Activated CD4-positive, alpha-beta T cell treated with anti-CD3 and anti-CD28 coated beads, Interleukin-2, amount 10 ng/mL, durations not matched to agents 7 days and 5 days (primary cell): ENCODE measurements at places on chromosomes 4 and X.

- DNase-seq = no peak
These were observed 21.1 kb upstream of the MAP7D3 start for GRCh38 chrX:136272325-136272724.

DNA sequence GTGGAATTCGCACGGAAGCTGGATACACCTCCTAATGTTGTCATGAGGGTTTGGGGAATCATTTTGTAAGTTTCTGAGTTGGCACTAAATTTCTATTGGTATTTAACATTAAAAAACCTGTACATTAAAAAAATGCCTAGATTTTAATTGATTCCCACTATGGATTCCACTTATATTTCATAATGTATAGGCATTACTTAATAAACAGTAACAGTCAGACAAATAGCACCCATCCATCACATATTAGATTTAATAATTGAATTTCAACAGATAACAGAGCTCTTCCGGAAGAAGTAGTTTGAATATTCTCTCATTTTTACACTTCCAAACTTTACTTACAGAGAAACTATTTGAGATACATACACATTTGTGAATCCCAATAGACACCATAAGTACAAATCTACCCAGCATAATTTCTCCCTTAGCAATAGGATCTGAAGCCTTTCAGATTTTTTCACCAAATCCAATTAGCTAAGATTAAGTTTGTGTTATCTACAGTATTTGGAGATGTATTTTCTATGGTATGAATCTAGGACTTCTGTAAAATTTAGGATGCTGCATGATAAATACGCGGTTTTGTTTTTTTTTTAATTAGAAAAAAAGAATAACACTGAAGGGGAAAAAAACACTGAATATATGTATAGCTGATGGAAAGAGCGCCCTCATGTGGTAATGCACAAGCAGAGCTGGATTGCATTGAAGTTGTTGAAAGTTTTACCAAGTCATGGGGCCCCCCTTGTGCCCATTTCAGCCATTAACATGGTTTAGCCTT is 12.2 kb upstream of the ODAM start:
- peak; percentile 34 for DNase-seq

DNA sequence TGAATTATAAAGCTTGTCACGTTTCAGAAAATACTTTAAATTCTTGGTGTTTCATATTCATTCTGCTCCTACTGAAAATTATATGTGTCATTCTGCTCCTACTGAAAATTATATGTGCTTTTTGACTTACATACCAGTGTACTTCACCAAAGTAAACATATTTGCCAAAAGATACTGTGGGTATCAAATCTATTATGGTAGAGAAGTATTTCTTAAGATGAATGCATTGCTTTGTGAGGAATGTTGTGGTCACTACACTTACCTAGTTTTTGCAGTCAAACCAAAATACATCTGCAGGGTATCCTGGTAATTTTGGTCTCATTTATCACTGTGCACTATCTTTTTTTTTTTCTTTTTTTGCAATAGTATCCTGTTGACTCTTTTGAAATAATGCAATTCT is 287.7 kb upstream of the MAD2L1 start:
- DNase-seq = no peak

DNA sequence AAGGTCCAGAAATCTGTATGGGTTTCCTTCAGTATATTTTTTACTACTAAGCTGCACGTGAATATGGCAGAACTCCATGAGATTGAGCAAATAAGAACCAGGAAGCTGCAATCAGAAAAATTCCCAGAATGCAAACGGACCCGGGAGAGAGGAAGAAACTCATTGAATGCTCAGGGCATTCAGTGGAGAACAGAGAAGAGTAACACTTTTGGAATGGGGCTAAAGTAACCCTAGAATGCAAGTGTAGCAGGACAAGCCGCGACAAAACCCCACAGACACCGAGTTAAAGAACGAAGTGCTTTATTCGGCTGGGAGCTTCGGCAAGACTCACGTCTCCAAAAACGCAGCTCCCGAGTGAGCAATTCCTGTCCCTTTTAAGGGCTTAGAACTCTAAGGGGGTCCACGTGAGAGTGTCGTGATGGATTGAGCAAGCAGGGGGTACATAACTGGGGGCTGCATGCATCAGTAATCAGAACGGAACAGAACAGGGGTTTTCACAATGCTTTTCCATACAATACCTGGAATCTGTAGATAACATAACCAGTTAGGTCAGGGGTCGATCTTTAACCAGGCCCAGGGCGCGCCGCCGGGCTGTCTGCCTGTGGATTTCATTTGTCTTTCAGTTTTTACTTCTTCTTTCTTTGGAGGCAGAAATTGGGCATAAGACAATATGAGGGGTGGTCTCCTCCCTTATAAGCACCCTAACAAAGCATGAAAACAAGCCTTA is 56.4 kb downstream of the RAB28 start:
- DNase-seq = no peak

DNA sequence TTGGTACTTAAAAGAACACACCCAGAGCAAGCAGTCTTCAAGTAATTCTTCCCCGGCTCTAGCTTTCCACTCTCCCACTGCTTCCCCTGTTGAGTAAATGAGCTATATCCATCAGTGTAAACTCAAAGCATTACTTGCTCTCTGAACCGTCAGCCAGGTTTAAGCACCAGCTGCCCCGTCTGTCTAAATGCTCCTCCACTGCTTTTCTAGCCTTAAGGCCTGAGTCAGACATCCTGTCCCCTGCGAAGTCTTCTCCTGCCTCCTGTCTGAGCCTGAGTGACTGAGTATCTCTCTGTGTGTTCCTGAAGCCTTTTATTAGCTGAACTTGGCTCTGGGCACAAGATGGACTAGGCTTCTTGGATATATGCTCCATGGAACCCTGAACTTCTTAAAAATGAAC is 205.1 kb downstream of the STK32B start:
- DNase-seq = no peak

GRCh38 chr4:3322059-3322550 is 29.3 kb downstream of the RGS12 start:
- DNase-seq = no peak

- DNase-seq = no peak
These were observed 1.9 kb upstream of the MTTP start for GRCh38 chr4:99572527-99573240.

GRCh38 chr4:87075876-87076275 is 141.1 kb downstream of the AFF1 start:
- DNase-seq = no peak

GRCh38 chr4:143359644-143360193 is 23.0 kb downstream of the GAB1 start:
- no peak for DNase-seq

DNA sequence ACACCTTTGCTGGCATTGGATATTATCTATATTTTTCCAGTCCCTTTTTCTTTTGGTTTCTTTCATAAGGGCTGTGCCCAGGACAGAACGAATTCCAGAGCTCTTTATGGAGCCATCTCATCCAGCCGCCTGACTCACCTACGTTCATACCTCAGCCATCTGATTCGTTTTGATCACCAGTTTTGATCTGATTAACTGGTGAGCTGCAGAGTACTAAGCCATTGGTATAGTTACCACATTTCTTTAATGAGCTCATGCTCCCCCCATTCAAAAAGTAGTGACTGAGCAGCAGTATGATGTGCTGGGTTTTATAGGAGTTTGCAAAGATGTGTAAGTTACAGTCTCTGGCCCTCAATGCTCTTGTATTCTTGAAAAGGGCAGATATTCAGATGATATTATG is 43.0 kb upstream of the CDKN2AIP start:
- no peak for DNase-seq

DNA sequence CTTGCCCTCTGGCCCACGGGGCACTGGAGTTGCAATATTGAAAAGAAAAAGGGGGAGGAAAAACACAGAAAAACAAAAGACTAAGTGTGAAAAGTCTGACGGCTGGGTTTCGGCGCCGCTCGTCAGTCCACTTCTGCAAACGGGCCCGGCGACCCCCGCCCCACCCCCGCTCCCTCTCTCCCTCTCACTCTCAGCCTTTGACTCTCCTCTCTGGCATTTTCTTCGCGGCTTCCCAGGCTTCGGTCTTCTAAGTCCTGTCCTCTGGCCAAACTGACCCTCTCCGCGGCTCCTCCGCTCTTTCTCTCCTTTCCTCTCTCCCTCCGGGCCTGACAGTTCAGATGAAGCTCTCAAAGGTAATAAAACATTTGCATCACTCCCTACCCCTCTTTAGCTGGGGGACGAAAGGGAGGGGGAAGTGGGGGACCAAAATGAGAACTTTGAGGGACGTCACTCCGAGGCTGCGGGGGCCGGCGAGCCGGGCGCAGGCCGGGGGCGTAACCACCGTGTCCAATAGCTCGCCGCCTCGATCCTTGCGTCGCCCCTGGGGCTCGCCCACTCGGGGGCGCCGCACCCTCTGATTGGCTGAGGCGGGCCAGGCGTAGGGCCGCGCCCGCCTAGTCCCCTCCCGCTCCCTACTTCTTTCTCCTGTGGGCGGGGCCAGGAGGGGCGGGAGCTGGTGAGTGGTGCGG is at the start of gene NKX6-1:
NKX6-1 (minus strand) TSS at position 358 of the 689 bp plus-strand sequence. CDS start 1,064 bp downstream, outside the sequence.
- no peak for DNase-seq

DNA sequence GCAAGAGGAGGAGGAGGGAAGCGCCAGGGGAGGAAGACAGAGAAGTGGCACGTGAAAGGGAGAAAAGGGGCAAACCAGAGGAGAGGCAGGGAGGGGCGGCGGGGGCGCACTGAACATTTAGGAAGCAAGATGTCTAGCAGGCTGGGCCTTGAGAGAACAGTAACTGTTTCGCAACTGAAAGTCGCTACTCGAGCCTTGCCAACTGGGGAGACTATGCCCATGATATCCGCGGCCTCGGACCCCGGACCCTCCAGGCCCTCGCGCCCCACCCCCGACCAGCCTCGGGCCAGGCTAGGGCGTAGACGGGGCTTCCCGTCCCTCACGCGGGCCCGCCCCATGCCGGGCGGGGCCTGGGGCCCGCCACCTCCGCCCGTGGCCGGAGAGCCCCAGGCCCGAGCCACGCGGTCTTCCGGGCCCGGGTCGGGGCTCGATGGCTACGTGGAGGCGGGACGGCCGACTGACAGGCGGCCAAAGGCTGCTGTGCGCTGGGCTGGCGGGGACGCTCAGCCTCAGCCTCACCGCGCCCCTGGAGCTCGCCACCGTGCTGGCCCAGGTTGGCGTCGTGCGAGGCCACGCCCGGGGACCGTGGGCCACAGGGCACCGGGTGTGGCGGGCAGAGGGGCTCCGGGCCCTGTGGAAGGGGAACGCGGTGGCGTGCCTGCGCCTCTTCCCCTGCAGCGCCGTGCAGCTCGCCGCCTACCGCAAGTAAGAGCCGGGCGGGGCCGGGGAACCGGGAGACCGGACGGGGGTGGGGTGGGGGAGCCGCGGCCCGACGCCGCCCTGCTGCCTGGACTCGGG is at the start of gene SLC25A43:
SLC25A43 (plus strand) TSS at position 363 of the 798 bp plus-strand sequence; CDS start at position 431, 68 bp downstream.
- DNase-seq = peak; percentile 19

DNA sequence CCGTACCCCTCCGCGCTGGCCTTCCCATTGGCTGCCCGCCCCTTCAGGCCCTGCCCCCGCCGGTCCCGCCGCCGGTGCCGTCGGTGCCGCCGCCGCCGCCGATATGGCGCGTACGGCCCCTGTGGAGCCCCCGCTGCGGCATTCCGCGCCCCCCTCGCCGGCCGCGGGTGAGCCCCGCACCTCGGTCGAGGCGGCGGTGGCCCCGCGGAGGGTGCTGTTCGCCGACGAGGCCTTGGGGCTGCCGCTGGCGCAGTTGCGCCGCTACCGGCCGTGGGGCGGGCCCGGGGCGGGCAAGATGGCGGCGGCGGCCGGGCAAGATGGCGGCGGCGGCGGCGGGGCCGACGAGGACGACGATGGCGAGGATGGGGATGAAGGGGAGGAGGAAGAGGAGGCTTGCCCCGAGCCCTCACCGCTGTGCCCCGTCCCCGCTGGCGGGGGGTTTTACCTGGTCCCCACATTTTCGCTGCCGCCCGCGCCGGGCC is at the start of gene PPP1R3F:
PPP1R3F (plus strand) TSS at position 27 of the 482 bp plus-strand sequence; CDS start at position 104, 77 bp downstream.
- DNase-seq = no peak

DNA sequence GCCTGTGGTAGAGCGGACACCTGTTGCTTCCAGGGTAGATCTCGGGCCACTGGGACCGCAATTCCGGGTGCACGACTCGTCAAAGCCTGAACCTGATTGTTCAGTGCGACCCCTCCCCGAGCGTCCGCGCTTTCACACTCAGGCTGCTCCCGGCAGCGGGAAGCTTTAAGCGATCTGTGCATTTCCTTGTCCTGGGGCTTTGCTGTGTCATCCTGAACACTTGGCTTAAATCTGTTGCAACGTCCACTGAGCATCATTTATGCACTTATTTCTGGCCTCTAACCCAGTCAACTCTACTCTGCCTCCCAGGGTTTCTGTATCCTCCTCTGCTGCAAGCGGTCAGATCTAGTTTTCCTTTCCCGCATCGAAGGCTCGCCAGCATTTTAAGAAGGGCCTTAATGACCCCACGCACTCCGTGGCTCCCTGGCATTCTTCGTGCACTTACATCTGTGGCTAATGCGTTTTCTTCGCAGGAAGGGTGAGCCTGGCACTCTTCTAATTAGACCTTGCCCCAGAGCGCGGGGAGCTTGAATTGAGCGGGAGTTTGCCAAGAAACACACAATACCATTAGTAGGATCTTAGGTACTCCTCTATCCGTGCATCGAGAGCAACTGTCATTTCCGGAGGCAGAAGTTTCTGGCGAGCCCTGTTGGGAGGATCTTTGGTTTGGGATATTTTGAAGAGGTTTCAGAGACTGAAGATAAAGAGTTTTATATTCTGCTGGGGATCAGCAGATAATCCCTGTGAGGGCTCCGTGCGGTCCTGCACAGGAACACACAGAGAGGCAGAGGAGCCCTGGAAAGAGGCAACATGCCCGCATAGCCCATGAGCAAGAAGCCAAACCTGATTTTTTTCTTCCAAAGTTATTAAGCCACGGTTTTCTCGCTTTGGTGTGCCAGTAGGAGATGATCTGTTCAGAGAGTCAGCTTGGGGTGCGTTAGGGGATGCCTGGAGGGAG is 654 bp upstream of the DDIT4L start:
- DNase-seq = no peak

DNA sequence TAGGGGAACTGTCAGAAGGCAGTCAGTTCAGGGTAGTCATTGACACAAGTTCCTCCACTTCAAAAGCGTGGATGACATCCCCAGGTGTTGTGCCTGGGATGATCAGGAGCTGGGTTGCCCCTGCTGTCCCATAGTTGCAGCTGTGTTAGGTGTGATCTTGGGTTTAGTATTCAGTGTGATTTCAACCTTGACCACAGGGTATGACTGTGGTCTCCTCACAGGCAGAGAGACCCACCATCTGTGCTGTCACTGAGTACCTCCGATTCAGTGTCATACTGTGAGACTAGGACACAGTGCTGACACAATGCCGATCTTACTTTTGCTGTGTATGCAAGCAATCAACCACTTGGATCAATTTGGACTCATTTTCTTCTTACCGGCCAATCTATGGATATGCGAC is 25.2 kb downstream of the FOXR2 start:
- no peak for DNase-seq

DNA sequence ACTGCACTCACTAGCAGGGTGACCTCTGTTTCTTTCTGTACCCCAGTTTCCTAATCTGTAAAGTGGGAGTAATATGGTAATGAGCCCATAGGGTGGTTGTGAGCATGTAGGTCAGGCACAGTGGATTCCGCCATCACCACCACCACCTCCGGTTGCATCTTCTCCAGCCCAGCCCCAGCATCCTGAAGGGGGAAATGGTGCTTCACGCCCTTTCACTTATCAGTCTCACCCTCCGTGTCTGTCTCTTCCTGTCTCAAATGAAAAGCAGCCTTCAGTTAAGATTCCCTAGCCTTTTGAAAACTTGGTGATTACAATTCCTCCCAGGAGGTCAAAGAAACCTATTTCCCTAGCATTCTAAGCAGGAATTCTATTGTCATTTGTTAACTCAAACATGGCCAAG is 16.9 kb upstream of the XPNPEP2 start:
- DNase-seq = no peak
